Activated CD4-positive, alpha-beta memory T cell treated with anti-CD3 and anti-CD28 coated beads, Interleukin-2, amount 10 ng/mL, durations not matched to agents 7 days and 5 days (primary cell): ENCODE measurements at places on chromosomes 2 and 18.

GRCh38 chr2:80926168-80926567 lies 621.6 kb upstream of the LRRTM1 start:
- no peak for DNase-seq

- DNase-seq = no peak
These were observed 12.3 kb upstream of the TFCP2L1 start for GRCh38 chr2:121297217-121297830.

DNA sequence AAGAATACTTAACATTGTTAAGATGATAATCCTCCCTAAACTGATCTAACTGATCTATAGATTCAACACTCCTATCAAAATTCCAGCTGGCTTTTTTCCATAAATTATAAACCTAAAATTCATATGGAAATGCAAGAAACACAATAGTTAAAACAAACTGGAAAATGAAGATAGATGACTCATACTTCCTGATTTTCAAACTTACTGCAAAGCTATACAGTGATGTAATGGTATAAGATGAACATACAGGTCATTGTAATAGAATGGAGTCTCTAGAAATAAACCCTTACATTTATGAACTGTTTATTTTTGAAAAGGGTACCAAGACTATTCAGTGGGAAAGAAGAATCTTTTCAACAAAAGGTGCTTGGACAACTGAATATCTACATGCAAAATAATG lies 32.3 kb downstream of the UBXN4 start:
- no peak for DNase-seq

DNA sequence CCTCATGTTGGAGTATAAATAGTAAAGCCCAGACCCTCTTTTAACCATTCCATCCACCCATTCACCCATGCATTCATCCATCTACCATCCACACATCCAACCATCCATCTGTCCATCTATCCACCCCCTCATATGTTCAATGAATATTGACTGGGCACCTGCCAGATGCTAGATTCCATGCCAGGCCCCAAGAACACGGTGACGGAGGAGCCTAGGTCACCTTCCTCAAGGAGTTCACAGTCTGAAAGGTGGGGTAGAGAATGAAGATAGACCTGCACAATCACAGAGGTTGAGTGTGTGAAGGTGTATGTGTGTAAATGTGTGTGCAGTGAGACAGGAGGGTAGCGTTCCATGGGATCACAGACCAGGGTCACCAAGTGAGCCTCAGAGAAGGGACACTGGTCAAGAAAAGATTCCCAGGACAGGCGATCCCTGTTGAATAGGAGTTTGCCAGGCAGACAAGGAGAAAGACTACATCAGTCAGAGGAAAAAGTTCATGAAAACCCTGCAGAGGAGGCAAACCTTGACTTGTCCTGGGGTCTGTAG lies 287.2 kb downstream of the CYP26B1 start:
- no peak for DNase-seq

GRCh38 chr2:138510319-138510718 lies 8.7 kb downstream of the SPOPL start:
- no peak for DNase-seq

DNA sequence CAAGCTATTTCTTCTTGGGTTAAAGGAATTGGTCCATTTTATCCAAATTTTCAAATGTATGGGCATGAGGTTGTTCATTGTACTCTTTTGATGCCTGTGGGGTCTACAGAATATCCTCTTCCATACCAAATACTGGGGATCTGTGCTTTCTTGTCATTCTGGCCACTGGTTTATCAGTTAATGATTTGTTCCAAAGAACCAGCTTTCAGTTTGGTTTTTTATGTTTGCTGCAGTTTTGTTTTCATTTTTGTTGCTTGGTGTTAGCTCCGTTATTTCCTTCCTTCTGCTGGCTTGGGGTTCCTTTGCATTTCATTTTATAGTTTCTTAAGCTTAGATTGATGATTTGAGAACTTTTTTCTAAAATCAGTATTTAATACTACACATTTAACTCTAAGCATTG lies 45.5 kb downstream of the SLC66A2 start:
- no peak for DNase-seq

- DNase-seq = no peak
These were observed 919 bp upstream of the SCN2A start for GRCh38 chr2:165238295-165238694.

GRCh38 chr2:169977530-169977929 lies 150.3 kb downstream of the UBR3 start:
- no peak for DNase-seq

- DNase-seq = peak; percentile 22
These were observed 813 bp downstream of the NDC80 start for GRCh38 chr18:2572171-2572569.

DNA sequence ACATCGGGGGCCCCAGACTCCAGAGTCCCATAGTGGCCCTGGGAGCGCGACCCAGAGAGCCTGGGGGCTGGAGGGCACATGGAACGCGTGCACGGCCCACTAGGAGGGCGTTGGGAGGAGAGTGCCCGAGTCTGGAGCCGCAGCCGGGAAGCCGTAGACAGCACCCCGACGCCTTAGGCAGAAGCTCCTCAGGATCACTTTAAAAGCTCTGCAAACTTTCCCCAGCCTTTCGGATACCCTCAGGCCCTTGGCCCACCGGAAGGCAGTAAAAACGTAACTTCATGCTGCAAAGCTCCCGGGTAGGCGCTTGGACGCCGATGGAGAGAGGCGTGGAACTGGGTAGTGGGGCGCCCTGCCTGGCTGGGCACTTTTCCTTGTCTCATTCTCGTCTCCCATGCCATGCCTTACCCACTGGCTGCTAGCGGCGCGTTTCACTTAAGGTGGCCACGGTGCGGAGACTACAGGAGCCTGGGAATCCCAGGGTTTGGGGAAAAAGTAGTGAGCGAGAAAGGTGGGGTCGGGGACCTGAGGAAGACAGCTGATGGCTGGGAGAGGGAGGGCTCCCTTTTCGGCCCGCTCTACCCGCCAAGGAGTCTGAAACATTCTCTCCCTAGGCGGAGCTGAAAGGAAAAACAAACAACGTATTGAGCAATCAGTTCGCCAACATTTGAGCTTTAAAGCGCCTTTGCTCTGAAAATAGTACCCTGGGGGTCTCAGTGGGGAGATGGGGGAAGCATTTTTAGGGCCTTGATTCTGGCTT lies 141.8 kb downstream of the MEIS1 start:
- no peak for DNase-seq

DNA sequence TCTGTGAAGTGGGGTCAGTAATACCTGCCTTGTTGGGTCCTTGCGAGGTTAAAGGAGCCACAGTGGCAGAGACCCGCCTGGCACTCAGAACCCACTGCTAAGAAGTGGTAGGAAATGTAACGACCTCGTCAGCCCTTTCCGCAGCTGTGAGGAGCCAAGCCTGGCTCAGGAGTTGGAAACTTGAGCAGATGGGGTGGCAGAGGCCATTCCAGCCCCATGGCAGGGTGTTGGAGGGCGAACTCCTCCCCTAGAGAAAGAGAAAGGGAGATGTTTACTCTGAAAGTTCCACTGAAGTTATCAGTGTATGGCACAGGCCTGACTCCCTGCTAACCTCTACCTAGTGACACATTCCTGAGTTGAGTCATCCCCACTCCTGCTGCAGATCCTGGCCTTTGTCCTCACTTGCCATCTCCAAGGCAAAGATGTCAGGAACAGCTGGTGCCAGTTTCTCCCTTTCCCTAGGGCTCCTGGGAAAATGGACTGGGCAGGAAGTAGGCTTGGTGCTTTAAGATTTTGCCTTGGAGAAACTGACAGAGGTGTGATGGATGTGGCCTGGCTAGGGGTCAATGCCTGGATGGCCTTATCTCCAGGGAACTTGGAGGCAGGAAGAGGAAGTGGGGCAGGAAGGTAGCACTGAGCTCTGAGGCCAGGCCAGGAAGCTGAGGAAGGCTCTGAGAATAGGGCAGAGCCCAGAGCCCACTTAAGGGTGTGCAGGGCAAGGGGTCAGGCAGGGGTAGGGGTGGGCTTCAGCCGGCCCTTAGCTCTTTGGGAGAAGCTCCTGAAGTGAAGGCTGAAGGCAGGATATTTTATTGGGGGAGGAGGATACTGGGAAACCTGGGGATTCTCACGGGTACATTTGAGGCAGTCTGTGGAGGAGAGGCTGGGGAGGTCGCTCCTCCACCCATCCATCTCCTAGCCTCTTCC lies 888 bp downstream of the VAMP5 start:
- peak; percentile 29 for DNase-seq

GRCh38 chr2:196076778-196077568 lies 8.3 kb upstream of the DNAH7 start:
- no peak for DNase-seq

DNA sequence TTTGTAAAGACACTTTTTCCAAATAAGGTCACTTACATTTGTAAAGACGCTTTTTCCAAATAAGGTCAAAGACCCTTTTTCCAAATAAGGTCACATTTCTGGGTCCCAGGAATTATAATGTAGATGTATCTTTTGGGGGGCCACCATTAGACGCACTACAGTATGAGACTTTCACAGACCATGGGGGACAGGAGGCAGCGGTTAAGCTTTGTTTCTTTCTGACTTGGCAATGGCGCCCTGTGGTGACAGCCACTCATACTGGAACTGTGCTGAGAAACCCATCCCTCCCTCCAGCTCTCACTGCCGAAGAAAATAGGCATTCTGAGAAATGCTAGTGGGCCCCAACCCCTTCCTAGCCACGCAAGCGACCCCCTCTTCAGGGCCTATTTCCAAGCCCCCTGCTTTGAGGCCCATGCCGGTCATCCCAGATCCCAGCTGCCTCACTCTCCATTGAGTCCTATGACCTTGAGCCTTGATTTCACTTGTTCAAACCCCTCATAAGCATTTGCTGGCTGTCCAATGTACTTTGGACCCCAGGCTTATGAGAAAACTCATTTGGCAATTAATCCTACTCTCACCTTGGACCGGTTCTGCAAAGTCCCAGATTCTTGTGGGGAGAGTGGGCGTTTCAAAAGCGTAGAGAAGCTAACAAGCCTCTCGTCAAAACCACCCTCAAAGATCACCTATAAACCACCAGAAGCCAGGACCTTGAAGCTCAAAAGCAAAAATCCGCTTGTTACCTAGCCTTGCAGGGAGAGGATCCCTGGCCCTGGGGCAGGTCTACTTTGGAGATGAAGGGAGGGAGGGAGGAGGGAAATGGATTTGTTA lies 11.3 kb upstream of the SPATA3 start:
- DNase-seq = peak; percentile 78

- DNase-seq = no peak
These were observed 22.5 kb downstream of the ASB1 start for GRCh38 chr2:238449241-238449640.

GRCh38 chr2:96240341-96241038 lies 25.3 kb downstream of the TMEM127 start:
- DNase-seq = no peak
